ENCODE measurements at places on chromosomes 4 and X.

- DNase-seq, result no peak
Measured at GRCh38 chr4:53100501-53101190, 238.5 kb downstream of the RASL11B start.

DNA sequence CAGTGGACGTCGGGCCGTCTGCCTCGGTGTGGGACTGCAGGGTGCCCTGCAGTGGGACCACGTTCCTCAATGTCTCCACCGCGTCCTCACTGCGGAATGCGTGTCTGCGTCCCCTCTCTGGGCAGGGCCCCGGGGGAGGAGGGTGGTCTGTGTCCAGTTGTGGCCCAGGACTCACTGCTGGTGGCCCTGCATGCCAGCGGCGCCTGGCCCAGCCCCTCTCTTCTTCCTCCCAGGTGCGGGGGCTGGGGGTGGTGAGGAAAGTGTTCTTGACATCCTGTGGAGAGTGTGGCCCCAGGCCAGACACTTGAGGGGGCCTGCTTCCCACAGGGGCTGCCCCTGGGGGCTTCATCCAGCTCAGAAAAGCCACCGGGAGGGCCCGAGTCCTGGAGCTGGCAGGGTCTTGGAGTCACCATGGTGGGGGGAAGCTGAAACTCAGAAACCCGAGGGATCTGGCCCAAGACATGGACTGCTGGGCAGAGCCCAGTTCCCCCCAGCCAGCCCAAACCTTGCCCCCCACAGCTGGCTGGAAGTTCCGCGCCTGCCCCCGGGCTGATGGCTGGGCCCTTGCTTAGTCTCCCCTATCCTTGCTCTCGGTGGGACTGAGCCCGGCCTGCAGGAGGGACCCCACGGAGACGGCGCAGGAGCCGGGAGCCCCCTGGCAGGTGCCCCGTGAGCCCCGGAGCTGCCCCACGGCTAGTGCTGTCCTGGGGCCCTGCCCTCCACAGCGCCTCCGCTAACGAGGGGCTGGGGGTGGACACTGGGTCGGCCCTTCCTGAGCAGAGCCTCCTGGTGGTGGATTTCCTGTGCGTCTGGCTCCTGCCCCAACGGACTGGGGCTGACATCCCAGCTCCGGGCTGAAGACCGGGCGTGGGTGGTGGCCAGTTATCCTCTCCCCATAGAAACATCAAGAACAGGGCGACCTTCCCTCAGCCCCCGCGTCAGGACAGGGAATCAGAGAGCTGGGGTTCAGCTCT is 2.9 kb downstream of the DOK7 start:
- DNase-seq, result no peak

DNA sequence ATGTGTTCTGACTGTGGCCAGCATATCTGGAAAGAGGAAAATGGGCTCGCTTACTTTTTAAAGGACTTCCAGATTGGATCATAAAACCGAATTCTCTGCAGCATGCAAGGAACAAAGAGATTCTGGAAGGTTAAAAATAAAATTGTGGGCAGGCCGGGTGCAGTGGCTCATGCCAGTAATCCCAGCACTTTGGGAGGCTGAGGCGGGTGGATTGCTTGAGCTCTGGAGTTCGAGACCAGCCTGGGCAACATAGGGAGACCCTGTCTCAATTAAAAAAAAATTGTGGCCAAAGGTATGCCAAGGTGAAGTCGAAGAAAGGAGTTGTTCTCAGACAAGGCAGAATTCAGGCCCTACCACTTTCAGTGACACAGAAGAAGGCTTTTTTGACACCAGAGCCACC is 37.8 kb downstream of the NELFA start:
- DNase-seq, result no peak

GRCh38 chr4:141703497-141703896 is 67.1 kb downstream of the IL15 start:
- no peak for DNase-seq

DNA sequence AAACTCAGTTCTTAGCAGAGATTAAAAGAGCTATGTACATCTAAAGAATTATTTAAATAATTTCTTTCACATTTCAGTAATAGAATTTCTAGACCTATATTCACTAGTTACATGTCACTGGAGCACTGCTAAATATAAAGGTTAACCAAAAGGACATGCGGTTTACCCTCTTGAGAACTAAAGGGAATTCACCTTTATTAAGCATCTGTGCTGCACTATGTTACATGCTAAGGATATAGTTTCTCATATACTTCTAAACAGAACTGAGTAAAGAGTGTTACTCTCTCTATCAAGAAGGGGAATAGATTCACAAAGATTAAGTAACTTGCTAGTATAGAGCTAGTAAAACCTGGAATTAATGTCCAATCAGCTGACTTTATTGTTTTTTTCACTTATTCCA is 7.6 kb downstream of the SPIN3 start:
- DNase-seq, result no peak

DNA sequence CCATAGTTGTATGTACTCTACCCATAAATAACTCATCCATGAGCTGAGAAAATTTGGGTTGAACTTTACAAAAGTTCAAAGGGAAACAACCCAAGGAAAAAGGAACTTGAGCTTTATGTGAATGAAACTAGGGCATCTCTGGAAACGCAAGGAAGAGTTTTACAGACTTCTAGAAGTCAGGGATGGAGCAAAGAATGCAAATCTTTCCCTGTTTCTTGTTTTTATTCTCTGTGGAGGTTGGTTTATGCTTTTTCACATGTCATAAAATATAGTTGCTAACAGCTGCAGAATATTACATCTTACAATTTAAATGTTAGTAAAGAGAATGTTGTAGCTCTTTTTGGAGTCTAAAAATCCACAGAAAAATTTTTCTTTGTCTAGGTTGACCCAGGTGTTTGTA is 754.1 kb downstream of the PCDH7 start:
- DNase-seq, result no peak

Data from COR-L47 (cell line).